Neural progenitor cell (in vitro differentiated cells): ENCODE measurements at places on chromosomes 7 and 10. TPM values are rescaled to one million over a fixed set of nuclear protein-coding genes. Genes with fewer than 3 reads are reported as not detected.

DNA sequence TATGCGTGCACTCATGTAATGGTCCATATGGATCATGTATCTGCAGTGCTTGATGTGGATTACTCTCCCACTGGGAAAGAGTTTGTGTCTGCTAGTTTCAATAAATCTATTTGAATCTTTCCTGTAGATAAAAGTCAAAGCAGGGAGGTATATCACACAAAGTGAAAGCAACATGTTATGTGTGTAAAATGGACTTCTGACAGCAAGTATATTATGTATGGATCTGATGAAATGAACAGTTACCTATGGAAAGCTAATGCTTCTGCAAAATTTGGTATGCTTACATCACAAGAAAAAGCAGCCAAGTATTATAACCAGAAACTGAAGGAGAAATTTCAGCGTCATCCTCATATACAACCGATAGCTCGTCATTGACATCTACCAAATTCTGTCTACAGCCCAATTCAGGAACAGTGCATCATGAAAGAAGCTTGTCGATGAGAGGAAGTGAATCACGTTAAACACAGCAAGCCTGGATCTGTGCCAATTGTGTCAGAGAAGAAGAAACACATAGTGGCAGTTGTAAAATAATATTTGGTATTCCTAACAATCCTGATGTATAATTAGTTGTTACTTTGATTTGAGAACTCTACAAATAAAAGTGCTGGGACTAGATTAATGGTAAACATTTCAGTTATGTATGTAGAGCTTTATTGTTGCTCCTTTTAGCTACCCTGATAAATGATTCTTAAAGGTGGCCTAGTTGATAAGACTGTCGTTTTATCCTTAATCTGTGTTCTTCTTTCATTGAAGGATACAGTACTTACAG lies 14.2 kb upstream of the SYPL1 start:
- no peak overlapping the region for H3K27ac ChIP-seq
- no peak overlapping the region for H3K4me3 ChIP-seq
- H3K4me1 ChIP-seq = no peaks in the 10 kb centered on the region
- no peaks in the 10 kb centered on the region for H3K36me3 ChIP-seq

The PKD2L1 gene
- not detected in 2 replicates for total RNA-seq

- H3K27me3 ChIP-seq = no peaks in the 10 kb centered on the region
- no peak overlapping the region for H3K27ac ChIP-seq
- DNase-seq = no peak
Observed at GRCh38 chr10:32317795-32318357, 29.1 kb downstream of the EPC1 start.

The C10orf67 gene
- total RNA-seq = not detected in 2 replicates

DNA sequence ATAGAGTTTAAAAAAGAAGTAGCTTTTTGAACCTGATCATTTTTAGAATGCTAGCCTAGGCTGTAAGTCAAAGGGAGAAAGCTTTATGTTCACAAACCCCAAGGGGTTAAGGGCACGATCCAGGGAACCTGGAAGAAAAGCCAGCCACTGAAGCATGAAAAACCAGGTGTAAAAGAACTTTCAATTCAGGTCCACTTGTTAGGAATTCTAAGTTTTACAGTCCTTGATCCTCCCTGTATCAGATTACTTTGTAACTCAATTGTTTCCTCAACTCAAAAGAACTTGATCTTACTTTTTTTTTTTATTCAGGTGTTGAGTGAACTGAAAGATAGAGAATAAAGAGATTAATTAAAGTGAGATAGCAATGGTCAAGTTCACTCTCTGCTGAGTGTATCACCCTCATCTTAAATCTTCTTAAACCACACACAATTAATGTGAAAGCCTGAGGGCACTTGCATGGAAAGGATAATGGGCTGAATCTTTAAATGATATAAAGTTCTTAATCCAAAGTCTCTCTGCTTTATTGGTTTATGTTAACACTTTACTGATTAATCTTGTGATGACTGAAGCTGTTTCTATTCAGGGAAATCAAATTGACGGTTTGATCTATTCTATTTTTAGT lies 672.2 kb upstream of the LRRN3 start:
- no peaks in the 10 kb centered on the region for H3K27me3 ChIP-seq
- H3K27ac ChIP-seq = no peak overlapping the region
- no peaks in the 10 kb centered on the region for H3K36me3 ChIP-seq
- DNase-seq = peak; percentile 8

The TBL2 gene
- total RNA-seq = 29.0 and 50.4 TPM in 2 replicates

DNA sequence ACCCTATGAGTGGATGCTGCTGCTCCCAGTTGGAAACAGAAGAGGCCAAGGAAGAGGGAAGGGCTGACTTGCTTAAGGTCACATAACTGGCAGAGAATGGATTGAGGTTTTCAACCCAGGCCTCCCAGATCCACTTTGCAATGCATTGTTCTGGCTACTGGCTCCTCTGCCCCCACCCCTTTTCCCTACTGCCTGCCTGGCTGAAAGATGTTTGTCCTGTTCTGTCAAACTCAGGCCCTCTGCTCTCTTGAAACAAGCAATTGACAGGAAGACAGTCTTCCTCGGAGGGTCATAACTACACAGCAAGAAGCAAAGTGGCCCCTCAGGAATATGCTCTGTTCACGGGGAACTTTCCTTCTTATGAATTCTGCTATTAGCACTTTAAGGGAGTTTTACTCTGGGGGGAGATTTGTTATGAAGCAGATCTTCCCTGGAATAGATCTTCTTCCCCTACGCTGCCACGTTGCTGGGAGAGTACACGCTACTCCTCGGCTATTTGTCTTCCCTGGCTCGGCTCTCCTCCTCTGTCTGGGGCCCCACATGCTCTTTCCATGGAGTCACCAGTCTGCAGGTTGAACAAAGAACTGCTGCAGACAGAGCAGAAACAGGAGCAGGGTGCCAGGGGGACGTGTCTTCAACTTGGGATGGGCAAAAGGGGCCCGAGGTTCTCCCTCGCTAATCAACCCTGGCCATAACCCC lies 436.1 kb downstream of the TYW1 start:
- no peaks in the 10 kb centered on the region for H3K27me3 ChIP-seq
- no peak overlapping the region for H3K4me3 ChIP-seq
- H3K4me1 ChIP-seq = no peaks in the 10 kb centered on the region
- H3K36me3 ChIP-seq = no peaks in the 10 kb centered on the region
